Naive thymus-derived CD4-positive, alpha-beta T cell (primary cell): ENCODE measurements at places on chromosomes 5 and 9.

- no peak overlapping the region for H3K4me3 ChIP-seq
- no peak overlapping the region for H3K27ac ChIP-seq
- no peak for DNase-seq
- H3K36me3 ChIP-seq = no peaks in the 10 kb centered on the region
These were observed 159.9 kb downstream of the PPP2R2B start for GRCh38 chr5:146718609-146719008.

GRCh38 chr9:36035006-36035405, 1.7 kb upstream of the RECK start:
- H3K4me1 ChIP-seq = no peaks in the 10 kb centered on the region
- no peak for DNase-seq
- no peak overlapping the region for H3K27ac ChIP-seq
- H3K27me3 ChIP-seq = no peaks in the 10 kb centered on the region
- peaks cover 7% of the 10 kb centered on the region for H3K36me3 ChIP-seq
- no peak overlapping the region for H3K4me3 ChIP-seq

DNA sequence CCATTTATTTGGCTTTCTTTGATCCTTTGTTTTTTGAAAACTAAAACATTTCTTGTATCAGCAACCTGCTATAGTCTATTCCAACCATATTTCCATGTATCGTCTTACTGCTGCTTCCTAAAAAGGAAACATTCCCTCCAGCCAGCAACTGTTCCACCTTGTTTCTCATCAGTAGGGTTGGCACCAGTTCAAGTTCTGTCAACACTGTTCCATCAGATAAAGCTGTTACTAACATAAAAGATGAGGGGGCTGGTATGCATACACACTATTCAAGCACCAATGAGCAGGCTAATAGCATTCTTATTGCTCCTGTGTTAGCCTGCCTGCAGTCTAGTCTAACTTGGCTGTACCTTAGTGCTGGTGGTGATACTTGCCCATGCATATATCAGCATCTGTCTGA, 178.3 kb downstream of the CWC27 start:
- no peaks in the 10 kb centered on the region for H3K36me3 ChIP-seq
- no peak for DNase-seq
- no peaks in the 10 kb centered on the region for H3K4me1 ChIP-seq
- no peak overlapping the region for H3K4me3 ChIP-seq
- H3K27ac ChIP-seq = no peak overlapping the region

GRCh38 chr9:69253057-69253456, 72.0 kb upstream of the ENTREP1 start:
- H3K4me1 ChIP-seq = no peaks in the 10 kb centered on the region
- H3K27me3 ChIP-seq = no peaks in the 10 kb centered on the region
- H3K4me3 ChIP-seq = no peak overlapping the region
- no peak for DNase-seq

- H3K27me3 ChIP-seq = no peaks in the 10 kb centered on the region
- no peaks in the 10 kb centered on the region for H3K36me3 ChIP-seq
- no peak overlapping the region for H3K27ac ChIP-seq
- H3K4me3 ChIP-seq = no peak overlapping the region
These were observed 535.8 kb downstream of the CYLC2 start for GRCh38 chr9:103530934-103531333.
